ENCODE measurements at places on chromosomes 3 and 15. TPM values are rescaled to one million over a fixed set of nuclear protein-coding genes. Genes with fewer than 3 reads are reported as not detected.

- DNase-seq: peak; percentile 14
- peaks cover 28% of the 10 kb centered on the region for H3K4me1 ChIP-seq
- H3K27me3 ChIP-seq: no peaks in the 10 kb centered on the region
Measured at GRCh38 chr15:44029003-44029402, 166.1 kb downstream of the FRMD5 start.

GRCh38 chr15:75809986-75810750, 33.1 kb upstream of the UBE2Q2 start:
- no peaks in the 10 kb centered on the region for H3K4me1 ChIP-seq
- peak; percentile 44 for DNase-seq
- H3K27me3 ChIP-seq: no peaks in the 10 kb centered on the region
- H3K36me3 ChIP-seq: no peaks in the 10 kb centered on the region

- peaks cover 22% of the 10 kb centered on the region for H3K4me1 ChIP-seq
- H3K27ac ChIP-seq: no peak overlapping the region
- H3K36me3 ChIP-seq: no peaks in the 10 kb centered on the region
- no peaks in the 10 kb centered on the region for H3K27me3 ChIP-seq
- no peak overlapping the region for H3K4me3 ChIP-seq
Measured at GRCh38 chr3:29922992-29923746, 642.3 kb downstream of the RBMS3 start.

GRCh38 chr15:74243431-74243830, 7.3 kb downstream of the CCDC33 start:
- DNase-seq: no peak
- no peak overlapping the region for H3K4me3 ChIP-seq
- no peaks in the 10 kb centered on the region for H3K36me3 ChIP-seq
- 0 out of 2 replicates have a peak, but pooled peaks cover 4% of the 10 kb centered on the region for H3K27me3 ChIP-seq
- H3K27ac ChIP-seq: no peak overlapping the region

GRCh38 chr15:54462511-54462913, 484.3 kb downstream of the UNC13C start:
- H3K4me3 ChIP-seq: no peak overlapping the region
- H3K36me3 ChIP-seq: no peaks in the 10 kb centered on the region
- H3K27ac ChIP-seq: no peak overlapping the region
- H3K4me1 ChIP-seq: no peaks in the 10 kb centered on the region
- H3K27me3 ChIP-seq: no peaks in the 10 kb centered on the region

DNA sequence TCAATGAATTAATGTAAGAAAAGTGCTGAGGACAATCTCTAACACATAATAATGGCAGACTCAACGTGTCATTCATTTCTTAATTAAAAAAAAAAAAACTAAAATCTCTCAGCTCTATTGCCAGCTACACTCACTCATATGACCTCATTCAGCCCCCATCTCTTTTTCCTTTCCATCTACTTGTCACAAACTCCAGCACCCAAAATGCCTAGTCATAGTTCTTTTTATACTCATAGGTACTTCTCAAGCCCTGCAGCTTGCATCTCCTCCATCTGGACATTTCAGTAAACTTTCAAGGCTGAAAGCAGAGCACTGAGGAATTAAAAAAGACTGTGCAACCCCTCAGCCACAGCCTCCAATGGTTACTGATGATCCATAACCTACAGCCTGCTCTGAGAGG, 109.8 kb downstream of the PLCH1 start:
- H3K4me3 ChIP-seq: no peak overlapping the region
- no peaks in the 10 kb centered on the region for H3K27me3 ChIP-seq
- DNase-seq: no peak
- H3K27ac ChIP-seq: no peak overlapping the region
- H3K36me3 ChIP-seq: no peaks in the 10 kb centered on the region

- peaks cover 7% of the 10 kb centered on the region for H3K4me1 ChIP-seq
- no peaks in the 10 kb centered on the region for H3K27me3 ChIP-seq
- H3K36me3 ChIP-seq: no peaks in the 10 kb centered on the region
Measured at GRCh38 chr3:133455960-133456359, 56.1 kb downstream of the BFSP2 start.

DNA sequence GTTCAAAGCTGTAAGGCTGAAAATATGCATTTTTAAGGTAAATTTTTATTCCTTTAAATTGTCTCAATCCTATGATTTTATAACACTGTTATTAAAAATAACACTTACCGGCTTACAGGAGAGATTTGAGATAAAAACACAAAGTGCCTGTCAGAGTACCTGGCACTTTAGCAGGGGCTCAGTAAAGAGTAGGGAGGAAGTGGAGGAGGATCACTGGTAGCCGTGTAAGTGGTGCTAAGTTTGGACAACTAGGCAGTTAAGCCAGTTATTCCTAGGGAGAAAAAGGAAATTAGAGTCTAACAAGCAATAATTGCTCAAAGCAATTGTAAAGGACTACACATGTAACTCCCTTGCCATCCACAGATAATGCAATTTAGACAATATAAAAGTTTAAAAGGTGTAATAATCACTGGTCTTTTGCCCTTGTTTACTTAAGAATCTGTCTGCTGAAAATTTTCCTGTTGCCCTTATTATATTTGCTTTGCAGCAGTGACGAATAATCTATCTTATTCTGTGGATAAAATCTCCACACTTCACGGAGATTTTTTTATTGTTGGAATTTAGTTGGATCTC, 204.8 kb downstream of the CDIN1 start:
- H3K4me1 ChIP-seq: peaks cover 7% of the 10 kb centered on the region
- H3K36me3 ChIP-seq: no peaks in the 10 kb centered on the region
- H3K27ac ChIP-seq: no peak overlapping the region
- H3K4me3 ChIP-seq: no peak overlapping the region

DNA sequence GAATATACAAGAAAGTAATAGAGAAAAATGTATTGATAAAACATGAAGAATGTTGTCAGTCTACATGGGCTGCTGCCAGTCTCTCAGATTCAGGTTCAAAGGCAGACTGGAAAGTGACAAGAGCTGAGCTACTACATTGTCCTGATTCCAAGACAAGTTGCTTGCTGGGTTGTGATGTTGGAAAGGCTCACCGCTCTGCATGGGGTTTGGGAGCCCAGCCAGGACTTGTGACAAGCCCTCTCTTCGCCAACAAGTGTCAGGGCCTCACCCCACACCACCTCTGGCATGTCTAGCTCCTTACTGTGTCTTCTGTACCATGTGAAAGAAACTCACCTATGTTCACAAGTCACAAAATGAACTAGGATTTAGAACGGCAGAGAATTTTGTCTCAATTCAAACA, 43.0 kb upstream of the SH3GL3 start:
- no peak overlapping the region for H3K4me3 ChIP-seq
- no peaks in the 10 kb centered on the region for H3K4me1 ChIP-seq
- H3K27me3 ChIP-seq: peaks cover 7% of the 10 kb centered on the region
- no peaks in the 10 kb centered on the region for H3K36me3 ChIP-seq
- no peak overlapping the region for H3K27ac ChIP-seq

DNA sequence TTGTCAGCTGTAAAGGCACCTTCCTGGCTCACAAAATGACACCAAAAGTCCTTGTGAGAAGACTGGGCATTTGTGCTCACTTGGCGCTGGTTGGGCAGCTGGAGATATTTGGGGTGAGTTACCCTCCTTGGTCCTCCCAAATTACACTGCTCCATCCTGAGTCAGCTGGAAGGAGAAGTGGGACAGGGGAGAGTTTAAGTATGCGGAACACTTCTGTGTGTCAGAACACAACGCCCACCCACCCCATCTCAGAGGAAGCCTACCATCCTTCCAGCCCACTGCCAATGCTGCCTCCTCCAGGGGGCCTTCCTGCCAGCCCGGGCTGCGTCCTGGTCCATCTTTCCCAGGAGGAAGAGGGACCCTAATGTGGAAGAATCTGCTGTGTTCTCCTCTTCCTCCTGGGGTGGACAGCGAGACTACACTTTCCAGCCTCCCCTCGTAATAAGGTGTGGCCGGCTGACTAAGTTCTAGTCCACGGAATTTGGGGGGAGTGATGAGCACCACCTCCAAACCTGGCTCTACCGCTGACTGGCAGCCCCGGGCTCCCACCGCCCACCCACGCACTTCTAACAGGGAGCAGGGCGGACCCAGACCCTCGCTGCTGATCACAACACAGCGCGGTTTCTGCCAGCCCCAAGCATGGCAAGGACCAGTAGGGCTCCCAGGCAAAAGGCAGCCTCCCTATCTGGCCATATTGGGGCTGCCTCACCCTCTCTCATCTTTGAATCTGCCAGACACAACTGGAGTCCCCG, 265.0 kb downstream of the XXYLT1 start:
- no peak overlapping the region for H3K27ac ChIP-seq
- H3K4me1 ChIP-seq: peaks cover 4% of the 10 kb centered on the region
- no peak overlapping the region for H3K4me3 ChIP-seq
- no peaks in the 10 kb centered on the region for H3K36me3 ChIP-seq
- peaks cover 26% of the 10 kb centered on the region for H3K27me3 ChIP-seq

DNA sequence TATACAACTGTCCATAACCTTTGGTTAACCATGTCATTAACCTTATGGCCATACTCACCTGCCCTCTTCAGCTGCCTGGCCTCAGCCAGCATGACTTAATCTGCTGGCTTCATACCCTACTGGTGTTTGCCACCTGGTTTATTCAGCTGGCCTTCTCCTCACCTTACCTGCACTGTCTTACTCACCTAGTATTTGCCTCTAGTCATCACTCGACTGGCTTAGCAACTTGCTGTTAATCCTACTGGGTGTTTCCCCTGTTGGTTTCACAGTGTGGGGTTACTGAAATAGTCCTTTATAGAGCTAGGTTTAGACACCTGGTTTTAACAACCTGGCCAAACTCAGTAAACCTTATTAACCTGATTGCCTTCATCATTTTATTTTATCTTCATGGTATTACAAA, 96.4 kb downstream of the IL12A start:
- no peaks in the 10 kb centered on the region for H3K36me3 ChIP-seq
- no peak for DNase-seq

- no peak overlapping the region for H3K27ac ChIP-seq
- no peaks in the 10 kb centered on the region for H3K4me1 ChIP-seq
- H3K36me3 ChIP-seq: peaks cover 86% of the 10 kb centered on the region
- DNase-seq: no peak
- H3K27me3 ChIP-seq: no peaks in the 10 kb centered on the region
Measured at GRCh38 chr3:172347895-172348679, 100.2 kb downstream of the GHSR start.

DNA sequence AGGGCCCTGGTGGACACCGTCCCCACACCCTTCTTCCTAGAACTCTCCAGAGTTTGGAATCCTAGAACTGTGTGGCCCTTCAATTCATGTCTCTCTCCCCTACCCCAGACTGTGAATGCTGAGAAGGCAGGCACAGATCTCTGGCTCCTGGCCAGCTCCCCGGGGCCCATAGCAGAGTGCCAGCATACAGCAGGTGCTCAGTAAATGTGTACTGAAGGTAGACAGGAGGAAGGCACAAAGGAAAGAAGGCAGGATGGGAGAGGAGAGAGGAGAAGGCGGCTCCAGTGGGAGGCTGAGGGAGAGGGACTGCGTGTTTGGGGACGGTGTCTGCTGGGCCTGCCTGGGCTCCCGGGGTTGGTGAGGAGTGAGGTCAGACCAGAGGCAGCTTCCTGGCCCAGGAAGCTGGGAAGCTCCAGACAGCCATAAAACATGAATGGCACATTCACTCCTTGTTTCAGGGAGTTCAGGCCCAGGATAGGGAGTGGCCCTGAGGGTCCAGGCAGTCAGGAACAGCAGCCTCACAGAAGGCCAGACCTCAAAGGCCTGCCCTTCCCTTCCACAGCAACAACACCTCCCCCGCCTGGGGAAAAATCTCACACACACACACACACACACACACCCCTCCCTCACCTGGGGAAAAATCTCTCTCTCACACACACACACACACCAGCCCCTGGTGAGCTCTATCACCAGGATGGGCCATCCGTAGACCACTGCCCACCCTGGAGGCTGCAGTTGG, 137.1 kb upstream of the PRR20G start:
- no peak for DNase-seq
- H3K27ac ChIP-seq: no peak overlapping the region
- no peak overlapping the region for H3K4me3 ChIP-seq
- H3K27me3 ChIP-seq: peaks cover 64% of the 10 kb centered on the region

DNA sequence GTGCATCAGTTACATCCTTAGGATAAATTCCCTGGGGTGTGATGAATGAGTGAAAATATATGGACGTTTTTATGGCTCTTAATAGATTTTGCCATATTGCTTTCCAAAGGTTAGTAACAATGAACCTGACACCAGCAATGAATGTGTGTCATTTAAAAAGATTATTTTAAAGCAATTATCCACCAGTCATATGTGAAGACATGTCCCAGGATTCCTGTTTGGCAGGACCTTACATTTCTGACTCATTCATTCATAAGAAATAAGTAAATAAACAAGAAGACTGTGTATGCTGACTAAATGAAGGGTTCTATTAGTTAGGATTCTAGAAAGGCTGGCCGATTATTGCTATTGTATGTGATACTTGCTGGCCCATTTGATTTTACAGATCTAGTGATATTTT, 201.5 kb downstream of the SOX2 start:
- H3K27me3 ChIP-seq: no peaks in the 10 kb centered on the region
- no peak for DNase-seq
- no peak overlapping the region for H3K27ac ChIP-seq
- H3K4me1 ChIP-seq: no peaks in the 10 kb centered on the region
- no peak overlapping the region for H3K4me3 ChIP-seq
- no peaks in the 10 kb centered on the region for H3K36me3 ChIP-seq

GRCh38 chr3:189580190-189580589, 51.0 kb upstream of the TP63 start:
- H3K4me3 ChIP-seq: no peak overlapping the region
- peaks cover 7% of the 10 kb centered on the region for H3K4me1 ChIP-seq
- no peaks in the 10 kb centered on the region for H3K27me3 ChIP-seq

DNA sequence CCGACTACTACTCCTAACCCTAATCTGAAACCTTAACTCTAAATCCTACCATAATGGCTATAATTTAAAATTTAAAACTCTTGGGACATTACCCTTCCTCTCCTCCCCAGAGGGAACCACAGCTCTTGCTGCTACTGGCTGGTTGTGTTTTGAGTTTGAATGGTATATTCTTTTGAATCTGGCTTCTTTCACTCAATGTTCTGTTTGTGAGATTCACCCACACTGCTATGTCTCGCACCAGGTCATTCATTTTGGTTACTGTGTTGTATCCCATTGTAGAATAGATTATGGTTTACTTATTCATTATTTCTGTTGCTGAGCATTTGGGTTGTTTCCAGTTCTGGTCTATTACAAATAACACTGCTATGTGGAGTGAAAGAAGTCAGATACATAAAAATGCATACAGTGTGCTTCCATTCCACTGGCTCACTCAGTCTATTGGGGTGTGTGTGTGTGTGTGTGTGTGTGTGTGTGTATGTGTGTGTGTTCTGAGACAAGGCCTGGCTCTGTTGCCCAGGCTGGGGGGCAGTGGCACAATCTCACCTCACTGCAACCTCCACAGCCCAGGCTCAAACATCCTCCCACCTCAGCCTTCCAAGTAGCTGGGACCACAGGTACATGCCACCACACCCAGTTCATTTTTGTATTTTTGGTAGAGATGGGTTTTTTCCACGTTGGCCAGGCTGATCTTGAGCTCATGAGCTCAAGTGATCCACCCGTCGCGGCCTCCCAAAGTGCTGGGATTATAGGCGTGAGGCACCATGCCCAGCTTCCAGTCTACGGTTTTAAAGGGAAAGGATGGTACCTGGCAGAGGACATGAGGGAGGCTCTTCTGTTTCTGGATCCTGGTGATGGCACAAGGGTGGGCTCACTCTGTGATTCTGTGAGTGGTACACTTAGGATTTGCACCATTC, 19.2 kb upstream of the SYNM start:
- peak; percentile 85 for DNase-seq
- no peaks in the 10 kb centered on the region for H3K27me3 ChIP-seq
- no peak overlapping the region for H3K4me3 ChIP-seq
- H3K27ac ChIP-seq: no peak overlapping the region
- H3K36me3 ChIP-seq: no peaks in the 10 kb centered on the region

RAMAC gene
- 23.9 TPM for total RNA-seq

CELF6 gene
- total RNA-seq: 0.22 TPM

ATP13A5 gene
- total RNA-seq: not detected

BCL2A1 gene
- not detected for total RNA-seq

GADL1 gene
- total RNA-seq: not detected

TAGLN3 gene
- not detected for total RNA-seq

SMCO1 gene
- total RNA-seq: not detected

TBC1D2B gene
- 42.0 TPM for total RNA-seq

CFAP44 gene
- total RNA-seq: 2.7 TPM

MIX23 gene
- total RNA-seq: 12.3 TPM
